ENCODE measurements at places on chromosomes 3 and 15.

- H3K27me3 ChIP-seq: no peaks in the 10 kb centered on the region
- no peak overlapping the region for H3K4me3 ChIP-seq
- no peak for DNase-seq
- H3K4me1 ChIP-seq: no peaks in the 10 kb centered on the region
- H3K36me3 ChIP-seq: no peaks in the 10 kb centered on the region
- no peak overlapping the region for H3K27ac ChIP-seq
These were observed 39.0 kb upstream of the RBMS3 start for GRCh38 chr3:29241855-29242254.

- H3K4me1 ChIP-seq: no peaks in the 10 kb centered on the region
- H3K27ac ChIP-seq: no peak overlapping the region
- peaks cover 2% of the 10 kb centered on the region for H3K36me3 ChIP-seq
- no peak overlapping the region for H3K4me3 ChIP-seq
- no peak for DNase-seq
- H3K27me3 ChIP-seq: peaks cover 36% of the 10 kb centered on the region
These were observed 84.3 kb downstream of the FBLN2 start for GRCh38 chr3:13633176-13633575.

DNA sequence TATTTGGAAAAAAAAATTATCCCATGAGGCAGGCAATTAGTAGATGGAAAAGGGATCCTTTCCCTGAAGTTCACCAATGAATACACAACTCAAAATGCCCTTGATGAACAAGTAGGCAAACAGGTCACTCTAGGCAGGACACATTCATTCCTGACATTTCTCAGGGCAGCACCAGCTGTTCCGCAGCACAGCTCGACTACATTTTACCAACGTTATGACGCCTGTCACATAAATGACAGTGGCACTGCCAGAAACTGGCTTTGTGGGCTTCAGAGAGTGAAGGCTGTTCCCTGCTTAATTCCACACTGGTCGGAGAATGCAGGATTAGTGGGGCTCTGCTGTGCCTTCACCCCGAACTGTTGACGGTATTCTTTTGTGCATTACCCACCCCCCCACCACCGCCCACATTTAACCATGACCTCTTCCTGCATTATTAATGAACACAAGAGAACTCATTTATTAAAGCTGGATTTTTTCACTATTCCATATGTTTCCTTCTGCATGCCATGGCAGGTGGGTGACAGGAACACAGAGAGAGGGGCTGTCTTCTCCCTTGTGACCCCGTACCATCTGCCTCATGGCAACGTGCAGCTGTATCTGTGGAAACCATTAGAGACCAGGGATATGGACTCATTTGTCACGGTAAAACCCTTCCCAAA, 197.6 kb downstream of the PDZRN3 start:
- no peak overlapping the region for H3K4me3 ChIP-seq
- H3K4me1 ChIP-seq: no peaks in the 10 kb centered on the region
- H3K36me3 ChIP-seq: no peaks in the 10 kb centered on the region
- no peak overlapping the region for H3K27ac ChIP-seq
- H3K27me3 ChIP-seq: no peaks in the 10 kb centered on the region

- H3K4me3 ChIP-seq: no peak overlapping the region
- no peak overlapping the region for H3K27ac ChIP-seq
- no peaks in the 10 kb centered on the region for H3K36me3 ChIP-seq
- H3K27me3 ChIP-seq: no peaks in the 10 kb centered on the region
These were observed 45.4 kb downstream of the PLOD2 start for GRCh38 chr3:146115619-146116018.

DNA sequence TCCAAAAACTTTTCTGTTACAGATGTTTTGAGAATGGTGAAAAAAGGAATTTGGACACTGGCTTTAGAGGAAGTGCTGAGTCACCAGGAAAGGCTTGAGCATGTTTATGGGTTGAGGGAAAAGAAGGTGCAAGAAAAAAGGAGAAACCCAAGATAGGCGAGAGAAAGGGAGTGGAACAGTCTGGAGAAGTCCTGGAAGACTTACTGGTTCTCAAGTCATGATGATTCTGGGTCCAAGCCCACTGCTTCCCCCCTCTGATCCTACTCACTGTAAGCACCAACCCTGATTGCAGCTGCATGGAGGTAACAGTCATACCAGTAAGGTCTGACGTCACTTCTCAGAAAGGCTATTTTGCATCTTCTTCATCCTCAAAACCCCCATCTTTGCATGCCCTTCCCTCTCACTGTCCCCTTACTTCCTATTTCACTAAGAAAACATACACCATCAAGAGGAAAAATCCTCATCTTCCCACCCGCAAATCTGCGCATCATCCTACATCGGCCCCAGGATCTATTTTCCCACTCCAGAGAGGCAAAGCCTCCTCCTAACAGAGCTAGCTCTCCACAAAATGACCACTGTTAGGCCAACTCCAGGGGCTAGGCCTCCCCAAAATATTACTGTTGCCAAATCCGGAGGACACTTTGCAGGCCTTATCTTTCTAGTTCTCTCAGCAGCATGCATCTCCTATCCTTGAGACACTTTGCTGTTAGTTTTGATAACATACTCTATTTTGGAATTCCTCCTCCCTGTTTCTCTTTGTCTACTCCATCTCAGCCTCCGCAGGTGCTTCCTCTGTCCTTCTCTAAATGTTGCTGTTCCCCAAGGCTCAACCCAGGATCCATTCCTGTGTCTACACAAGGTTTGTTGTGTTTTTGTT, 3.2 kb upstream of the ATP13A3 start:
- no peak overlapping the region for H3K4me3 ChIP-seq
- peaks cover 19% of the 10 kb centered on the region for H3K36me3 ChIP-seq
- DNase-seq: no peak
- no peaks in the 10 kb centered on the region for H3K27me3 ChIP-seq
- H3K4me1 ChIP-seq: peaks cover 32% of the 10 kb centered on the region

- no peaks in the 10 kb centered on the region for H3K4me1 ChIP-seq
- no peaks in the 10 kb centered on the region for H3K27me3 ChIP-seq
- H3K27ac ChIP-seq: no peak overlapping the region
- H3K4me3 ChIP-seq: no peak overlapping the region
- peaks cover 3% of the 10 kb centered on the region for H3K36me3 ChIP-seq
These were observed 25.1 kb downstream of the SNX33 start for GRCh38 chr15:75672646-75673425.

- no peak overlapping the region for H3K27ac ChIP-seq
- DNase-seq: no peak
- H3K4me3 ChIP-seq: no peak overlapping the region
- H3K27me3 ChIP-seq: no peaks in the 10 kb centered on the region
- H3K4me1 ChIP-seq: no peaks in the 10 kb centered on the region
These were observed 131.4 kb downstream of the EPHA3 start for GRCh38 chr3:89238846-89239245.

DNA sequence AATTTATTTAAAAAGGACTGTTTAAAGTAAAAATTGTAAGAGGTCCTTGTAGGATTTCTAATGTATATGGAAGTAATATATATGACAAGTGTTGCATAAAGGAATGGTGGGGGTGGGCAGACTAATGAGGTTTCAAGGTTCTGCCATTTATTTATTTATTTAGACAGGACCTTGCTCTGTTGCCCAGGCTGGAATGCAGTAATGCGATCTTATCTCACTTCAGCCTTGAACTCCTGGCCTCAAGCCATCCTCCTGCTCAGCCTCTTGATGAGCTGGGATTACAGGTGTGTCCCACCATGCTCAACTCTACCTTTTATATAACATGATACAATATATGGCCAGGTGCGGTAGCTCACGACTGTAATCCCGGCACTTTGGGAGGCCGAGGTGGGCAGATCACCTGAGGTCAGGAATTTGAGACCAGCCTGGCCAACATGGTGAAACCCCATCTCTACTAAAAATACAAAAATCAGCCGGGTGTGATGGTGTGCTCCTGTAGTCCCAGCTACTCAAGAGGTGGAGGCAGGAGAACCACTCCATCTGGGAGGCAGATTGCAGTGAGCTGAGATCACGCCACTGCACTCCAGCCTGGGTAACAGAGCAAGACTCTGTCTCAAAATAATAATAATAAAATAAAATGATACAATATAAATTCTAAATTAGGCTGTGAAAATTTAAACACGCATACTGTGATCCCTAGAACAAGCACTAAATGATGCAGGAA, 33.8 kb upstream of the IGF2BP2 start:
- DNase-seq: no peak
- H3K36me3 ChIP-seq: peaks cover 2% of the 10 kb centered on the region
- H3K27ac ChIP-seq: no peak overlapping the region

- no peaks in the 10 kb centered on the region for H3K36me3 ChIP-seq
- no peak overlapping the region for H3K27ac ChIP-seq
- no peak overlapping the region for H3K4me3 ChIP-seq
- H3K27me3 ChIP-seq: peaks cover 12% of the 10 kb centered on the region
- H3K4me1 ChIP-seq: no peaks in the 10 kb centered on the region
- no peak for DNase-seq
These were observed 13.8 kb upstream of the NMNAT3 start for GRCh38 chr3:139691619-139692018.

- peaks cover 6% of the 10 kb centered on the region for H3K36me3 ChIP-seq
- no peak for DNase-seq
- H3K27ac ChIP-seq: no peak overlapping the region
- H3K4me3 ChIP-seq: no peak overlapping the region
- H3K27me3 ChIP-seq: no peaks in the 10 kb centered on the region
- no peaks in the 10 kb centered on the region for H3K4me1 ChIP-seq
These were observed 27.7 kb downstream of the BLM start for GRCh38 chr15:90744759-90745402.

DNA sequence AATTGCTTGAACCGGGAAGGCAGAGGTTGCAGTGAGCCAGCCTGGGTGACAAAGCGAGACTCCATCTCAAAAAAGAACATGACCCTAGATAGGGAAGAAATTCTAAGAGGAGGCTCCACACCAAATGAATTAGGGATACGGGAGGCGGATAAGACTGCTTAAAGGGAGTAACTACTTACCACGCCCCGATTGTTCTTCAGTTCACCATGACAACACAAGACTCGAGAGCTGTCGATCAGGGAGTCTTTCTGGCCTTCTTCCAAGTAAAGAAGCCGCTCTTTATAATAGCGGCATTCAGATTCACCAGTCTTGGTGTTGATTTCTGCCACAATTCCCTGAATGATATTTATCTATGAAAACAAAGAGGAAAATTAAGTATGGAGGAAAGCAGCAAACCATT, 53.9 kb upstream of the TASOR start:
- DNase-seq: no peak
- peaks cover 35% of the 10 kb centered on the region for H3K4me1 ChIP-seq
- H3K27me3 ChIP-seq: no peaks in the 10 kb centered on the region
- H3K36me3 ChIP-seq: peaks cover 74% of the 10 kb centered on the region
- H3K27ac ChIP-seq: no peak overlapping the region
